NCI-H1417 (cell line): ENCODE measurements at places on chromosomes 1 and 21.

DNA sequence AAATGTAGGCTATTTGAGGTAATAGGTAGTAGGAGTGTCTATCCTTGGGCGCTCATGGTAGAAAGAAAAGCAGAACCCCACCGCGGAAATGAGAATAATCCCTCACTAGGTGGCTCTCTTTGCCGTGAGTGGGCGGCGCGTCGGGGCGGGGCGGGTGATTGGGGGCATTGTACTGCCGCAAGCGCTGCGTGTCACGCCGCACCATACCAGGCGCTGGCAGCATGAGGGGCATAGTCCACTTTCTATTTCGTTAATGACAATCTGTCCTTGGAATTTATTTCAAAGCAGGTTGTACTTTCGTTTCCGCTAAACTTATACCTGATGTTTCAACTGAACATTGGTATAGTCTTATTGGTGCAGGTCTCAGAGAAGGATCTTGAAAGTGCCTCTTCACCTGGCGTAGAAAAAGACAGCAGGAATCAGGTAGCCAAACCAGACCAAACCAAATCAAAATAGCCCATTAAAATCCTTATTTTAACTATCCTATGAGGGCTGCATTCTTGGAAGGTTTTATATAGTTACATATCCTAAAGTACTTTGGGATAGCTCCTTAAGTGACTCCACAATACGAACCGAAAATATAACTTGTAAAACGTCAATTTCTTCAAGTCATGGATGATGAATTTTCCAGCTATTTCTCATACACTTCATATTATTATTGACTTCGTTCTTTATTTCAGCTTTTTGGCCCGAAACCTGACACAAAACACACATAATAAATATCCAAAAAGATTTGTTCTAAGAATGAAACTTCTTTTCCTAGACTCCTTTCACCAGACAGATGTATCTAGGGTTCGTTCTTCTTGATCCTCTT lies 1.9 kb upstream of the SMG7 start:
- peak; percentile 85 for DNase-seq

- no peak for DNase-seq
These were observed 29.1 kb upstream of the GRHL3 start for GRCh38 chr1:24289937-24290595.

GRCh38 chr1:11248169-11248568 lies 14.2 kb downstream of the MTOR start:
- no peak for DNase-seq

DNA sequence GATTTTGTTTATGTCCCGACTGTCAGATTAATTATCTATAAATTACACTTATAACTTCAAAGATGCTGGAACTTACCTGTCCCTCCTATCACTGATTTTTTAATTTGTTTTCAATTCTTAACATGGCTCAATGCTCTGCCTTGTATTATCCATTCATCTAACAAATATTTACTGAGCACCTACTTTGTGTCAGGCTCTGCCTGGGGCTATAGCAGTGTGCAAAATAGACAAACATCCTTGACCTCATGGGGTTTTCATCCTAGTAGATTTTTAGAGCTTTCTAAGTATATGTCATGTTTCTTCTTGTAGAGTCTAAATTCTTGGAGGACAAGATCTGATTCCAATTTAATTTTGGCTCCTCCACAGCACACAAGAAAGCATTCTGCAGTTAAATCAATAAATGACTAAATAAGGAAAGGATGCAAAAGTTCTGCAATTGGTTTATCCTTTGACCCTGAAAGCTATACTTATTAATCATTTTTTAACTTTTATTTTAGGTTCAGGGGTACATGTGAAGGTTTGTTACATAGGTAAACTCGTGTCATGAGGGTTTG lies 10.8 kb upstream of the SMYD2 start:
- no peak for DNase-seq

DNA sequence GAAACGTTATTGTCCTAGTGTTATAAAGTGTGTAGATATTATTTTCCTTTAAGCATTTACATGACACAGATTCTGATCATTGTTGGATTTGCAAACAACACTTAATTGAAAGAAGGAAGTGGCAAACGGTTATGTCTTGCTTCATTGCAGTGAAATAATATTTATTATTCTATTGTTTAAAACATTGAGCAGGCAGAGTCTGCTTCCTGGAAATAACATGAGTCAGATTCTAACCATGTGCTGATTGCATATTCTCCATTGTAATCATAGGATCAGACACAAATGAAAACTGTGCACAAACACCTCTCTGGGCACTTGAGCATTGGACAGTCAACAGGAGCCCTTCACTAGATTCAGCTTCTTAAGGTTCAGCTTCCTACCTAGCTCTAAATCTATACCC lies 46.8 kb upstream of the USP25 start:
- no peak for DNase-seq

- DNase-seq = peak; percentile 87
These were observed 51.7 kb downstream of the SH3GLB1 start for GRCh38 chr1:86756062-86756406.

- no peak for DNase-seq
These were observed 367.6 kb upstream of the VAMP3 start for GRCh38 chr1:7403265-7404045.

DNA sequence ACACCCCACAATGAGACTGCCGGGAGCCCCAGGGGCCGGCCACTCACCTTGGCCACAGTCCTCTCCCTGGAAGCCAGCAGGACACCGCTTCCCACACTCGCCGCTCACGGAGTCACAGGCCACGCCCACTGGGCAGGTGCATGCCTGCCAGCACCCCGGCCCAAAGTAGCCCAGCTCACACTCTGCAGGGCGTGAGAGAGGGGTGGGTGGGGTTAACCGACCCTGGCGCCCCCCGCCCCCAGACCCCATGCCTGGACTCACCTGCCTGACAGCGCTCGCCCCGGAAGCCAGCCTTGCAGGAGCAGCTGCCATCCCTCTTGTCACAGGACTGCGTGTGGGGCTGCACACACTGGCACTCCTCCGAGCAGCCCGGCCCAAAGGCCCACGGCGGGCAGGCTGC lies 50.7 kb downstream of the ARHGEF16 start:
- DNase-seq = no peak

GRCh38 chr1:207021139-207021861 lies 11.3 kb downstream of the C1orf116 start:
- DNase-seq = no peak

- DNase-seq = no peak
These were observed 49.6 kb downstream of the SLC9C2 start for GRCh38 chr1:173553312-173553711.

DNA sequence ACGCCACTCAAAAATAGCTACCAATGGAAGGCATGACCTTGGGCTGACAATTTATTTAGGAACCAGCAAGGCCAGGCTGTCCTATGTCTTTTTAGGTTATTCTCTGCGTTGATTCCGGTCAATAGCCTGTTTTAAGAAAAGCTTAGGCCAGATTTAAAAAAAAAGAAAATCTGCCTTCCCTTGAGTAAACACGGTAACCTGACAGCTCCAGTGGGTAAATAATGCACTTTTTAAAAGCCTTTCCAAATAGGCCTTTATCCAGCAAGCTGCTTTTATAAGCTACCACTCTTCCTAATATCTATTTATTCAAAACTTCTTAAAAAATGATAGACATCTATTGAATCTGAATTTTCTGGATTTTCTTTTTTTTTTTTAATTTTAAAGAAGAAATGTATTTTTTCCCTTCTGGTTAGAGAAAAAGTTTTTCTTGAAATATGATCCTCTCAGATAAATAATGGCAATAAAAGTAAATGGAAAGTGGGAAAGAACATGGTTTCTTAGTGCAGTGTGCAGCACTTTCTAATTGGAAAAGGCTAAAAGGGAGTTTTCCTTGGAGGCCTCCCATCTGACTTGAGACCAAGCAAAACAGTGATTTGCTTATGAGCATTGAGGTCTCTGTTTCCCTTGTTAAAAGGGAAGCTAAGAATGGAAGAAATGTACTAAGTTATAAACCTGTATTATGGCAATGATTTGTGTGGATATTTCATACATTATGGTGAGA lies 281.0 kb upstream of the RUNX1 start:
- DNase-seq = peak; percentile 25

- DNase-seq = peak; percentile 26
These were observed 30.9 kb downstream of the PRDM2 start for GRCh38 chr1:13730751-13731482.

- no peak for DNase-seq
These were observed at the start of gene CCDC17 for GRCh38 chr1:45623972-45624371. Gene CCDC17 (minus strand): TSS chr1:45624054. CDS start chr1:45623909, 145 bp downstream.

- no peak for DNase-seq
These were observed 514.0 kb upstream of the TMPRSS15 start for GRCh38 chr21:18917622-18918021.

DNA sequence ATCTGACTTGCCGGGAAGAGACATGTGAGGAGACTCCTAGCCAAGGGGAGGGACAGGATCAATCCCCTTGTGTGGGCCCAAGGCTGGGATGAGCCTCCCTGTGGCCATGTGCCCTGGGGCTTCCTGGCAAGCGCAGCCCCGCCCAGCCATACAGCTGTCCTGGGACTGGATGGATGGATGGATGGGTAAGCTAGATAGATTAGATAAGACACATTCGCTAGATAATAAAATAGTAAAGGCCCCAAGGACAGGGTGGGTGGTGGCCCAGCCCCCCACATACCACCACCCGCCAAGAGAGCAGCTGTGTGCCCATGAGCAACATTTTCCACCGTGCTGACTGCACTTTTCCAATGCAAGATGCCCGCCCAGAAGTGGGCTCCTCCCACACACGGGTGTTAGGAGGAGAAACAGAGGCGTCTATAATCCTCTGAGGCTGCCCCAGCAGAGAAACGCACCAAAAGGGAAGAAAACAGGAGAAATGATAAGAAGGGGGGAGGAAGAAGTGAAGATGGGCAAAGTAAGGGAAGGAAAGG lies 25.1 kb downstream of the ZBTB17 start:
- no peak for DNase-seq

GRCh38 chr1:29342983-29343382 lies 106.7 kb downstream of the PTPRU start:
- no peak for DNase-seq

DNA sequence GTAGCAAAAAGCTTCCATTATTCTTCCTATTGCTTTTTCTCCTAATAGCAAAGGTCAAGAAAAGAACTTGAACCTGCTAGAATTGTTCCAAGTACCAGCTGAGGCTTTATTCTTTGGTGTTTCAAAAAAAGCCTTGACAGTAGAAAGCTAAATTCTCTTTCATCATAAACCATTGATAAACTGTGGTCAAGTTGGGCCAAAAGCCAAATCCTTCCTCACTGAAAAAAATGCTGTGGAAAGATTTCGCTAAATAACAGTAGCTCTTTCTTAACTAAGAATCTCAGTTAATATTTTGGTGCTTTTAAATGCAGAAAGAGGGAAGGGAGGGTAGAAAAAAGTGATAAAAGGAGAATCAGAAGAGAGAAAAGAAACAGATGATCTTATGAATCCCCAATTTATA lies 14.0 kb upstream of the JAM2 start:
- DNase-seq = no peak

DNA sequence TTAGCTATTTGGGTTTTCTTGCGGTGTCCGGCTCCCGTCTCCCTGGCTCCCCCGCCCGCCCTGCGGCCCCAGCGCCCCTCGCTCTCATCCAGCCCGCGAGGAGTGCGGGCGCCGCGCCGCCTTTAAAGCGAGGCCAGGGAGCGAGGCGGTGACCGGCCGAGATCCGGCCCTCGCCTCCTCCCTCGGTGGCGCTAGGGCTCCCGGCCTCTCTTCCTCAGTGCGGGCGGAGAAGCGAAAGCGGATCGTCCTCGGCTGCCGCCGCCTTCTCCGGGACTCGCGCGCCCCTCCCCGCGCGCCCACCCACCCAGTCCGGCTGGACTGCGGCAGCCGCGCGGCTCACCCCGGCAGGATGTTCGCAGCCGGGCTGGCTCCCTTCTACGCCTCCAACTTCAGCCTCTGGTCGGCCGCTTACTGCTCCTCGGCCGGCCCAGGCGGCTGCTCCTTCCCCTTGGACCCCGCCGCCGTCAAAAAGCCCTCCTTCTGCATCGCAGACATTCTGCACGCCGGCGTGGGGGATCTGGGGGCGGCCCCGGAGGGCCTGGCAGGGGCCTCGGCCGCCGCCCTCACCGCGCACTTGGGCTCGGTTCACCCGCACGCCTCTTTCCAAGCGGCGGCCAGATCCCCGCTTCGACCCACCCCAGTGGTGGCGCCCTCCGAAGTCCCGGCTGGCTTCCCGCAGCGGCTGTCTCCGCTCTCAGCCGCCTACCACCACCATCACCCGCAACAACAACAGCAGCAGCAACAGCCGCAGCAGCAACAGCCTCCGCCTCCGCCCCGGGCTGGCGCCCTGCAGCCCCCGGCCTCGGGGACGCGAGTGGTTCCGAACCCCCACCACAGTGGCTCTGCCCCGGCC lies 492 bp downstream of the HLX start:
- DNase-seq = no peak

DNA sequence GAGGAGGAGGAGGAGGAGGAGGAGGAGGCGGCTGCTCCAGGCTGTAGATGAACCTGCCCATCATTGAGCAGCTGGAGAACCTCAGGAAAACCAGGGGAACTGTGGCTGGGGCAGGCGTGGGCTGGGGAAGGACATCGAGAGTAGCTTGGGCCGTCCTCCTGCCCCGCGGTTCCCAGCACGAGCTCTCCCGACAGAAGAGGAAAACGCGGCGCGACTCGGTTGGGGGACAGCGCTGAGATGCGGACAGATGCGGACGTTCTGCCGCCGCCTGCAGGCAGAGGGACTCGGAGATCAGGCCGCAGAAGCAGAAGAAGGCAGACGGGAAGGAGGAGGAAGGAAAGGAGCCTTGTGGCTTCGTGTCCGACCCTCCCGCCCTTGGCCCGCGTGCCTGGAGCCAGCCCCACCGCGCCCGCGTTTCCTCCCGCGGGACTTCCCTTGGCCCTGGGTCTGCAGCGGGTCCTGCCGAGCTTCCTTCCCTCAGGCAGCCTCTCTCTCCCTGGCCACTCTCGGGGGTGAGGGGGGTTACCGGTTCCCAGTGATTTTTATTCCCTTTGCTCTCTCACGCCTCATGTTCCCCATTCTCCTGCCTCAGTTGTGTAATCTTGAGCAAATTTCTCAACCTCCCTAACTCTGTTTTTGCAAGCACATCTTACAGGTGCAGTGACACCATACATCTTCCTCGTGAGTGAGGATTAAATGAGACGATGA lies 1.7 kb upstream of the TNFRSF9 start:
- no peak for DNase-seq

GRCh38 chr1:240109920-240110636 lies 18.4 kb downstream of the FMN2 start:
- no peak for DNase-seq

GRCh38 chr1:82466891-82467290 lies 666.2 kb downstream of the ADGRL2 start:
- DNase-seq = no peak

DNA sequence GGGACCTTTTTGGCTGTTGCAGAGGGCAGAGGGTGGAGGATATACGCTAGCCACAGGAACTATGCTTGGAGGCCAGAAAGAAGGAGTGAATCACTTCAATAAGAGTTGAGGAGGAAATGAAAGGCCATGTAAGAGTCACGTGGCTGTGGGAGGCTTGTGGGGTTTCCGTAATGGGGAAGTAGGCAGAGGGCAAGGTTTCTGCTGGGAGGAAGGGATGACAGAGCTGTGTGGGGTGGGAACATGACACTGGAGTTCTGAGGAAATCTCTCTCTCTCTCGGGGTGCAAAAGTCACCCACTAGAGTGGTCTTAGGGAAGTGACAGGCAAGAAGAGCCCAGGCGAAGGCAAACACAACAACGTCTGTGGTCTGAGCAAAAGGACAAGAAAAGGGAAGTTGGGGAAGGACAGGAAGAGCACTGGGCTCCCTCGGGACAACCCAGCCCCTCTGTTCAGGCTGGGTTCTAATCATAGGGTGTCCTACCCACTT lies 3.9 kb upstream of the CD1C start:
- no peak for DNase-seq
